ENCODE measurements at places on chromosomes 12 and 14.

- no peak for DNase-seq
These were observed 7.6 kb upstream of the SMUG1 start for GRCh38 chr12:54196396-54196795.

DNA sequence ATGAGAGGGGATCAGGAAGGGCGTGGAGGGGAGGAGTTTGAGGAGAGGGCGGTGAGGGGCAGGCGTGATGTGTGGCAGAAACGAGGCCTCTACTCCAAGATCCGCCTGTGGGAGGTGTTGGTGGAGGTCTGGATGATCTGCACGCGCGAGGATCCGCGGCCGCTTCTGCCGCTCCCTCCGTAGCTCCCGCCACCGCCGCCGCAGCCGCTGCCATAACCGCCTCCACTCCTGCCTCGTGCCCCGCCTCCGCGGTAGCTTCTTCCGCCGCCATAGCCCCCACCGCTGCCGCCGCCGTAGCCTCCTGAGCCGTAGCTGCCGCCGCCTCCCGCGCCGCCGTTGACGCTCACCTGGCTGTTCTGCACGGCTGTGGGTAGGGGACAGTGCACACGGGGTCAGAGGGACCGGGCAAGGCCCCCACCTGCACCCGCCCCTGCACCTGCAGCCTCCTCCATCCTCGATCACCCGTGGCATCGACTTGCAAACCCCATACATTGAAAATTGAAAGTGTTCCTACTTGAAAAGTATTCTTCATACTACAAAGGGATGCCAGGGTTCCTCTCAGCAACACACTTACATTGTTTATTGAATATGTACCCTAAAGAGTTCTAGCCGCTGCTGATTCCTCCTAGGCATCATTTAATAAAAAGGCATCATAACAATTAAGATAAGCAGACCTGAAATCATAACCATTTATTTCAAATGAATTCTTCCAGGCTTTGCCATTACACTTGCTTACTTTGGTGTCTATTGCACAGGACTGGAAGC lies 11.1 kb upstream of the KRT1 start:
- DNase-seq, result peak; percentile 11

- DNase-seq, result no peak
These were observed 56.0 kb downstream of the TTC9 start for GRCh38 chr14:70697701-70698100.

- DNase-seq, result no peak
These were observed 13.2 kb downstream of the PXN start for GRCh38 chr12:120252071-120252906.

DNA sequence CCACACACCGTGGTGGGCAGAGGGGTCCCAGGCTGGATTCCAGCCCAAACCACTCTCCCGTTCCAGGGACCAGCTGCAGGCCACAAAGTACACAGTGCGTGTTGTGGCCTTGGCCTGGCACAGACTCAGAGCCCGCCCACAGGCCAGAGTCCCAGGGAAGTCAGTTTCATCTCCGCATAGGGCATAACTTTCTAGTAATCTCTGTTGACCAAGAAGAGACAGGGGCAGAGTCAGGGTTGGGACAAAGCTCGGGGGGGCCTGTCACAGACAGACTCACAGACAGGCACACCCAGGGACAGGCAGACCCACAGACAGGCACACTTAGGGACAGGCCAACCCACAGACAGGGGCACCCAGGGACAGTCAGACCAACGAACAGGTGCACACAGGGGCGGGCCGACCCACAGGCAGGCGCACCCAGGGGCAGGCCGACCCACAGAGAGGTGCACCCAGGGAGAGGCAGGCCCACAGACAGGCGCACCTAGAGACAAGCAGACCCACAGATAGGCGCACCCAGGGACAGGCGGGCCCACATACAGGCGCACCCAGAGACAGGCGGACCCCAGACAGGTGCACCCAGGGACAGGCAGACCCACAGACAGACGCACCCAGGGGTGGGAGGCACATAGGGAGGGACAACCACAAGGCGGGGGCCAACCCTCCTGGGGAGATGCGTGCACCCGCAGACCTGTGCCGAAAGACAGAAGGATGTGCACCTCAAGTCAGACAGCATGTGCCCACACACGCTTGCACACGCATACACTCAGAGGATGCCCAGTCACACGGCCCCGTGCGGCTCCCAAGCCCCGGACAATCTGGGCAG lies 323.3 kb upstream of the RTL1 start:
- no peak for DNase-seq

GRCh38 chr14:103105580-103106150 lies 11.1 kb downstream of the EXOC3L4 start:
- no peak for DNase-seq

GRCh38 chr14:69571449-69572029 lies 3.1 kb downstream of the CCDC177 start:
- no peak for DNase-seq

- DNase-seq, result no peak
These were observed 179.6 kb upstream of the NUDT4 start for GRCh38 chr12:93198086-93198485.

DNA sequence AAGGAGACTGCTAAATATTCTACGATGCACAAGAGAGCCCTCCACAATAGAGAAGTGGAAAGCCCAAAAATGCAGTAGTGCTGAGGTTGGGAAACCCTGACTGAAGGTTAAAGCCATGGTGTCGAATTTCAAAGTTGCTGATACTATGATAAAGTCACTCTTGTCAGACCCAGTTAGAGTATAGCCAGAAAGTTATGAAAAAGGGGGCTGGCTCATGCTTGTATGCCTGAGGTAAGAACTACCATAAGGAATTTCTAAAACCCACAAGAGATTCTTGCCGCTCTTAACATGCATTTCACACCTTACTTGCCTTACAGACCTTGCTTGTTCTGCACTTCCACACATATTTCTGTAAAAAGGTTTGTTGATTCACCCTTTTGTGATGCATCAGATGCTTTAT lies 184.6 kb downstream of the SLC6A15 start:
- DNase-seq, result no peak

GRCh38 chr14:95452176-95452892 lies 64.1 kb downstream of the SYNE3 start:
- no peak for DNase-seq

GRCh38 chr12:98592825-98593322 lies 612 bp upstream of the SLC25A3 start:
- no peak for DNase-seq

DNA sequence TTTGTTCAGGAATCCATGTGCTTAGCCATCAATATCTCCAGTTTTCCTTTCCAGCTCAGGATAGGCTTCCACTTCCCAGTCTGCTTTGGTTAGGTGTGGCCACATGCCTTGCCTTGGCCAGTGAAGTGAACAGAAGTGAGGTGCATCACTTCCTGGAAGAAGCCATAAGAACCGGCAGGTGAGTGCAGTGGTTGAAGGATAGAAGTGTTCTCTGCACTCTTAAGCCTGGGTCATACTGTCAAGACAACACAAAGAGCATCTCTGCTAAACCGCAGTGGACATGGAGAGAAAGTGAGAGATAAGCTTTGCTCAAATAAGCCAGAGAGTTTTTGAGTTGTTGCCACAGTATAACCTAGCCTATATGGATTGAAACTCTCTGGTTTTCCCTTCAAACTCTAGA lies 11.4 kb downstream of the GNG2 start:
- DNase-seq, result no peak

DNA sequence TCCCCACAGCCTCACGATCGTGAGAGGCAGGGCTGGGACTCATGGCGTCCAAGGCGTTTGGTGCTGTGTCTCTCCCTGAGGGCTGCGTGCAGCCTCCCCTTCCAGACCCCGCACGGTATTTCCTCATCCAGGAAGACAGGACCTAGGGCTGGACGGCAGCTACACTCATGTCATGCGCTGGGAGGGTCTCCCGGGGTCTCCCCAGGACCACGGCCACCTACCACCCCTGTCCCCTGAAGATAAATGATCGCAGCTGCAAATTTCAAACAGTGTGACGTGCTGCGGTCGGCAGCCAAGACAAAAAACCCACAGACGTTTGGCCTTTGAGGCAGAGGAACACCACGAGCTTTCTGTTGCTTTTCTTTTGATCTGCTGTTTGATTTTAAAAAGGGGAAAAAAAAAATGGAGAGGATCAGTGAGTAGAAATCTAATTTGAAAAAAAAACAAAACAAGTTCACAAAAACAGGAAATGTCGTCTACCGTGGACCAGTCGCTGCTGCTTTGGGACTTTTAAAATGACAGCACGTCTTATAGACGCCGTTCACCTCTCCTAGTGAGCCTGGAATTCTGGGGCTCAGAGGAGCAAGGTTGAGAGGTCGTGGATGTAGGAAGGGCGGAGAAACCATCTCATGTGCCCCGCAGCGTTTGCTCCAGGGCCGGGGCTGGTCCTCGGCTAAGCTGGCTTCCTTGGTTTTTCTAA lies 237.6 kb downstream of the SLC41A2 start:
- no peak for DNase-seq

DNA sequence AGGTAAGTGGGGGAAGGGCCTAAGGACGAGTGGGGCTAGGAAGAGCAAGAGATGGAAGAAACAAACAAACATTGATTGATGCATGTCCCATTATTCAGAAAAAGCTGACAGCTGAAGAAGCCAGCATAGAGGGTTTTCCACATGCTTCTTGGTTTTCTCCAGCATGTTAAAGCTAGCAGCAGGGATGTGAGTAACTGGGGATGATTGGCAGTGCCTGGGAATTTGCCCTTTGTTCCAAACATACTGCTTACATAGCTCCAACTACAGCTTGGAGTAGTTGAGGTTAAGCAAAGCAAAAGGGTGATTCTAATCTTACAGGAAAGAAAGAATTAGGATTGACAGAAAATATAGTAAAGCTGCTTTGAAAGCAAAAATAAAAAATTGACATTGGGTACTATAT lies 68.0 kb upstream of the IFNG-AS1 start:
- no peak for DNase-seq

DNA sequence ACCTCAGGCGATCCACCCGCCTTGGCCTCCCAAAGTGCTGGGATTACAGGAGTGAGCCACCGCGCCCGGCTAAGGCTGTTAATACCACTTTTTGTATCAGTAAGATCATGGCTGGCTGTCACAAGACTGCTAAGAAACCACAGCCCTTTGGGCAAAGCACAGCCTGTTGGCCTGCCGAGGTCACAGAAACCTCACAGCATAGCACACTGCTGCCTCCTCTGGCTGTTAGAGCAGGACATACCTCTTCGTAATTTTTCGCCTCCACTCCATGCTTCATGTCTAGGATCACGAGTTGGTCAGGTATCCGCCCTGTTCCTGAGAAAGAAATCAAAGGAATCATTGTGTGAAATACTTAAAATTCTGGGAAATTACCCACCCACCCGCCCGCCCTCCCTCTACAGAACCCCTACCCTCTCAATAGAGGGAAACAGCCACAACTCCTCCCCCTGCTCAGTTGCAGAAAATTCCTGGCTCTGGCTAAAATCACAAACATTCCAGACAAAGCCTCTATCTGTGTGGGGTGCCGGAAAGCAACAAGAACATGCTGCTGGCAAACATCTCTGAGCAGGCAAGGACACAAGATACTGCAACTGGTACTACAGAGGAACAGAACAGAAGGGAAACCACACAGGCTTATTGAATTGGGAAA lies 20.7 kb upstream of the NEK9 start:
- DNase-seq, result peak; percentile 68

GRCh38 chr14:29486132-29486531 lies 441.5 kb downstream of the PRKD1 start:
- DNase-seq, result no peak

DNA sequence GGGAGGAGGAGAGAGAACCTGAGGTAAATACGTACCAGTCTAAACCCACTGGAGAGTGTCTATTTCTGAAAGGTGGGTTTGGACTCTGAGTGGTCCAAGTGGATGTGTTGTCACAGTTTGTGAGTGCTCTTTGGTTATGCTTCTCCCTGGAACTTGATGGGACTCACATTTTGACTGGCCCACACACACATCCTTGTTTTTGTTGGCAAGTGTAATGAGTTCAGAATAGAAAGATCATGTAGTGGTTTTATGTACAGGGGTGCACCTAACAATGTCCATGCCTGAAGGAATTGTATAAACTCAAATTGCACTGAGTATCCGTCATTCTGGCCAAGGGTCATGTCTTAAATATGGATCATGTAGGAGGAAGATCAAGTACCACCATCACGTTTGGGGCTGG lies 4.8 kb downstream of the PPFIBP1 start:
- no peak for DNase-seq

DNA sequence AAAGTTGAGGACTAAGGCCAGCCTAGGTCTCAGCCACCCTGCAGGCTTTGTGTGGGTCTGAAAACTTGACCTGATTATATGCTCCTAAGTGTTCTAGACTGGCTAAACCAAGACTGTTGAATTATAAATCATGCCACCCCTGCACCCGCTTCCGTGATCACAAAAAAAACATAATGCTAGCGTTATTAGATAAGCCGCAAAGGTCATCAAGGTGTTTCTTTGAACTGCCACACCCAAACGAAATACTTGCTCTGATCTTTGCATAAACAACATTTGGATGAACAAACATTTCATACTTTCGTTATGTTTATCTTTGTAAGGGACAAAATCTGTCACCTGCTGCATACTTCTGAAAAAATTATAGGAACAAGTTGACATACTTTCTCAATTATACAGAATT lies 2.5 kb downstream of the SMCO2 start:
- no peak for DNase-seq
